ENCODE measurements at places on chromosomes 12 and 14. TPM values are rescaled to one million over a fixed set of nuclear protein-coding genes. Genes with fewer than 3 reads are reported as not detected.

- DNase-seq: no peak
These were observed 786 bp upstream of the TSFM start for GRCh38 chr12:57781801-57782200.

DNA sequence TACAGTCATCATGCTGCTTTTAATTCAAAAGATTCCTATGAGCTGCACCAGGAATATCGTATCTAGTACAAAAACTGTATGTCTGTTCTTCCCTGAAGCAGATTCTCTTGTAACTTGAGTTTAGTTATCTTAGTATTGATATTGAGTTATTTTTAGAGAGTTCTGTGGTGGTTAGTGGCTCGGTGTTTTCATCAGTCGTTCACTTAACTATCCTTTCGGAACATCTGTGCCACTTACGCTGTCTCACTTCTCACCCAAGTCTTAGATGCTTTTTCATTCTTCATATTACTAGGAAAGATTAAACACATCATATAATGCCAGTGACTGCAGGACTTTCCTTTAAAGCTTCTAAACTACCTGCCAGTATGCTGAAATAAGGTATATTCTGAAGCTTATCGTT is 251.0 kb downstream of the FBXL14 start:
- DNase-seq: no peak

- no peak for DNase-seq
These were observed 125.6 kb downstream of the PIWIL1 start for GRCh38 chr12:130463275-130463658.

The KRT85 gene
- not detected for total RNA-seq

- no peak for DNase-seq
These were observed 1080.6 kb downstream of the TMEM121 start for GRCh38 chr14:106606936-106607335.

GRCh38 chr14:30242744-30243143 is 315.1 kb upstream of the PRKD1 start:
- no peak for DNase-seq

DNA sequence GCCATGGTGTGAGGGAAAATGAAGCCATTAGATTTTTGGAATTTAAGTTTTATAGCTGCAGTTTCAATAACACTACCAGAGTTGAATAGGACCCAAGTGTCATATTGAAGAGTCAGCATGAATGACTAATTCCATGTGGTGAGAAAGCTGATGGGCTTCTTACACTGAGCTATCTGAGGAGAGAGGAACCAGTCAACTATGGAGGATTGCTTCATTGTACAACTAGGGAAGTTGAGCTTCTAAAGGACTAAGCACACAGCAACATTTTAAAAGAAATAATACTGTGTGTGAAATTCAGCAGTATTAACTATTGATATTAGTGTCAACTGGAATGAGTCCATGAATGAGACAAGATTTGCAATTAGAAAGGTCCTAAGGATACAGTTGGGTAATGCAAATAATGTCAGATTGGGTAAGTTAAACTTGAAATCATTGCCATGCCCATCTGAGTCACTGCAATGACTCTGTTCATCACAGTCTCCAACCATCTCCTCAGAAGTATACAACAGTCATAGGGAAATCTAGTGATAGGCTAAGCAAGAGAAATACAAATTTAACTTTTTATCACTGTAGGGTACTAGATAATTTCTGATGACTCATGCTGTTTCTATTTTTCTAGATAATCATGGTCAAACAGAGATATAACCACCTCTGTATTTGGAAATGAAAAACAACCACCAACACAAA is 394.2 kb downstream of the FSCB start:
- DNase-seq: no peak

DNA sequence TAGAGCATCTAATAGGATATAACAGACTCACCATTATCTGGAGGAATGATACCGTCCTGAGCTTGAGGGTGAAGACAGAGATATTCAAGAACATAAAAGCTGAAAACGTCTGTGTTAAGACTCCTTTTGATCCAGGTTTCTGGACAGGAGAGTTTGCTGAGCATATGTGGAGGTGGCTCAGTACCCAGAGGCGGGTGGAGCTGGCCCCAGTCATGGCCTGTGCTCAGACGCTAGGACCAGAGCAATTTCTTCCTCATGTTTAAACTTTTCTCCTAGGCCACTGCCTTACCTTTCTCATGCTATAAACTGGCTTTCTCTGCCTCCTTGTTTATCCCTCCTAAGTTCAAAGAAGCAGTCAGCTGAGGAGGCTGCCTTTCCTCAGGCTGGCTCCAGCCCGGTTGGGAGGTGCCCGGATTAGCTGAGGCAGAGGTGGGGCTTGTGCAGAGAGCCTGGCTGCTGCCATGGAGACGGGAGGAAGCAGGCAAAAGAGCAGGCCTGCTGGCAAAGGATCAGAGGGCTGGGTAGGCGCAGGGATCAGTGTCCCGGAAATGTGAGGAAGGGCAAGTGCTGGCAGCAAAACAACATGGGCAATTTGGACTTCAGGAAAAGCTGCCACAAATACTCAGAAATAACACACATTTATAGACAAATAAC is 13.7 kb downstream of the COA8 start:
- peak; percentile 96 for DNase-seq

DNA sequence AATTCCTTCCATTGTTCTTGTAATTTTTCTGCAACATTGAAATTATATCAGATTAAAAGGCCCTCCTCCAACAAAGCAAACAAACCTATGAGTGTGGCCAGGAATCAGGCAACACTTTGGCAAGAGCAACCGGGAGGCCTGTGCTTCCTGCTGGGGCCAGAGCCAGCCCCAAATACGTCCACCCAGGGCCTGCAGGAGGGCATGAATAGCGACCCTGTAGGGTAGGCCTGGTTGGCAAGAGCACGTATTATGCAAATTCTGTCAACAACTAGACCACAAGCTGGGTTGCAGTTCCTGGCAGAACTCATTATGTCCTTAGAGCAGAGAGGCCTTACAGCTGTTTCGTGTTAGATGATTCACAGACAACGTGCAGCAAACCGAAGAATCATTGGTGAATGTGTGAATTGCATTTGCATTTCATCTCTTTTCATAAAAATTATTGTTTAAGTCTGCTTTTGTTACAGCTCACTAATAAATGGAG is 26.9 kb upstream of the LGALS3 start:
- DNase-seq: peak; percentile 84

- peak; percentile 70 for DNase-seq
These were observed 6.8 kb downstream of the KIF26A start for GRCh38 chr14:104144911-104145825.

DNA sequence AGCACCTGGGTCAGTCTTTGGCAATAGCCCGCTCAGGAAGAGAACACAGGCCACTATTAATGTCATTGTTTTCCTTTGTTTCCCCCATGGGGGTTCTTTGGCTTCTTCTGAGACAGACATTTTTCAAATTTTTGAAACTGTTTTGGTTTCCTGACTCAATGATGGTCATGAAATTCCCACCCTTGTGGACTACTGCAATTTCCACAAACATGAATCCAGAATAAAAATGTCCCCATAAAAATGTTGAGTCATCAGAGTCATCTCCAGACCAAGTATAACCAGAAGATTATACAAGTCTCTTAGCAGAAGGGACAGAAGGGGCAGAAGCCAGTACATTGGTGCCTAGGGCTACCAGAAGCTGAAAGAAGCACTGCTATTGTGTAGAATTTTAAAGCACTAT is 29.1 kb downstream of the SLCO1A2 start:
- peak; percentile 34 for DNase-seq

GRCh38 chr14:85317491-85318021 is 212.4 kb upstream of the FLRT2 start:
- DNase-seq: no peak

DNA sequence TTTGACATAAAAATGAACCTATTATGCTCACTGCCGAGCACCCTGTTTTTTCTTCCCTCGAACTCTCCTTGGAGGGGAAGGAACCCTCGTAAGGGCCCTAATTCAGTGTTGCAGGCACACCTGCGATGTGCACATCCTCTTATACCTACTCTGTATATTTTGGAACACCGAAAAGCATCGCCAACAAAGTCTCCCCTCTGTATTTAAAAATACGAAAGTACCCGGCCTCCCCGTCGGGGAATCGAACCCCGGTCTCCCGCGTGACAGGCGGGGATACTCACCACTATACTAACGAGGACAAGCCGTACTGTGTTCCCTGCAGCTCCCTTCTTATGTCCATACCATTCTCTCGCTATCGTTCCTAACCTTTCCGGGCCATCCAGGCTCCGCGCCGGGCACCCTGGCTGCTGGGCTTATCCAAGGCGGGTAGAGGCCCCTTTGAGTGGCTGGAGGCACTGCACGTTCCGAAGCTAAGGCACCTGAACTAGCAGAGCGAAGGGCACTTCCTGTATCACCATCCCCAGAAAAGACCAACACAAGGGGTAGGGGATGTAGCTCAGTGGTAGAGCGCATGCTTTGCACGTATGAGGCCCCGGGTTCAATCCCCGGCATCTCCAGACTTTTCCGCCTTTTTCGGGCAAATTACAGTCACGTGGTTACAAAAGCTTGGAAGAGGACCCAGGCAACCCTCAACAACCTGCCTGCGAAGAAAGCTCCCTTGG is 25.1 kb upstream of the UBC start:
- peak; percentile 90 for DNase-seq

DNA sequence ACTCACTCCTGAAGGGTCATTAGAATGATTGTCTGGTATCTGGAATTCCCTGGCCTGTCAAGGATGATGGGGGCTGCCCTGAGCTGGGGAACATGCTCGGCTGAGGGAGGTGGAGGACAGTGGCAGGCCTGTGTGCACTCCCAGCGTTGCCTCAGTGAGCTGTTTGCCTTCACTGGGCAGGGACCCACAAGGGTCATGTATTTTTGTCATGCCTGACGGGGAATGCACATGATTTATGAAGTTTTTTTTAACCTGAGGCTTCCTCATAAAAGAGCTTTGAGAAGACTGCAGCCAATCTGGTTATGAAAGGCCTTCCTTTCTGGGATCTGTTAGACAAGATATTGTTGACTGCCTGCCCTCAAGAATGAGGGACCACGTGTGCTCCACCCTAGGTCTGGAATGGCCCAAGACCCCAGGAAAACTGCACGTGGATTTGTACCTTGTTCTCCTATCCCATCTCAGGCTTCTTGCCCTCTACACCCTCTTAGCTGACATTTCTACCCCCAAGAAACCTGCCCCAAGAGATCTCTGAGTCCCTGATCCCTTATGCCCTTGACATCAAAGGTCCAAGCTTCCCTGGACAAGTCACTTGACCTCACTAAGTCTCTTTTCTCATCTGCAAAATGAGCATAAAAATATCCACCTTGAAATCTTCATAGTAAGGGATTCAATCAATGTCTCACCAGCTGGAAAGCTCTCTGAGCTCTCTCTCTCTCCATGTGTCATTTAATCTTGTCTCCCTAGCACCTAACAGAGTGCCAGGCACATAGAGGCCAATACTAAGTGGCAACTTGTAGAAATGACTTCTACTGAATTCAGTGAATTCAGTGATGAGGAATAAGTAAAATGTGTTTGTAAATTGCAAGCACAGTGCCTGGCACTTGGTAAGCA is 24.5 kb upstream of the COL2A1 start:
- DNase-seq: no peak

DNA sequence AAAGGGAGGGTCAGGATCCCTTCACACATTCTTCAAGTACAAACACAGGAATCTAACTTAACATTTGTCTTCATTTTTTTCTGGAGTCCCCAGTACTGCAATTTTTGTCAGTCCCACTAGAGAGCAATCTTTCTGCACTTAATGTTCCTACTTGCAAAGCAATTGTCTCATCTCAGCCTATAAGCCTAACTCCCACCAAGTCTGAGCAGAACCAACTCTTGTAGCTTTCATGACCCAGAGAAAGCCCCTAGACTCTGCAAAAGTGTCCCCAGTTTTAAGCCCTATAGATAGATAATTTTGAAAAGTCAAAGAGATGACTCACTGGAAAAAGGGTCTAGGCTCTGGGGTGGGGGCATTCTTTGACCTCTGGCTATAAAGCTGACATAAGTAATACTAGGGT is 1.8 kb upstream of the ZBTB39 start:
- DNase-seq: peak; percentile 89
